ENCODE measurements at places on chromosomes 1 and 21.

GRCh38 chr1:160888926-160889325, 3.9 kb upstream of the ITLN1 start:
- no peak for DNase-seq

- no peak for DNase-seq
Measured at GRCh38 chr1:228940526-228940925, 205.2 kb downstream of the RHOU start.

GRCh38 chr21:31752352-31752751, 20.4 kb upstream of the SCAF4 start:
- no peak for DNase-seq

DNA sequence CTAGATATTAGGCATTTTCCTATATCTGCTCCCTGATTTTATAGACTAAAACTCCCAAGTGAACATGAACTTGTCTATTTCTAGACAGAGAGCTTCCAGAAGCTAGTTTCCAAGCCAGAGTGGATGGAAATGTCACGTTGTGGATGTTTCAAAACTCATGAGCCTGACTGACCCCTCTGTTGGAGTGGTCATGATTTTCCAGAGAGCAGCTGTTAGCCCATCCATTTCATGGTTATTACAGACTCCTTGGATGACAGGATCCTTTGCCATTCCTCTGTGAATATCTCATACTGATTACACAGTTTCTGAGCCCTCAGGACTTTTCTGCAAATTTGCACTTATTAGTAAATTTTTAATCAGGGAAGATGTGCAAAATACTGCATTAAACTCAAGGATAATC, 76.8 kb upstream of the ATF3 start:
- no peak for DNase-seq

DNA sequence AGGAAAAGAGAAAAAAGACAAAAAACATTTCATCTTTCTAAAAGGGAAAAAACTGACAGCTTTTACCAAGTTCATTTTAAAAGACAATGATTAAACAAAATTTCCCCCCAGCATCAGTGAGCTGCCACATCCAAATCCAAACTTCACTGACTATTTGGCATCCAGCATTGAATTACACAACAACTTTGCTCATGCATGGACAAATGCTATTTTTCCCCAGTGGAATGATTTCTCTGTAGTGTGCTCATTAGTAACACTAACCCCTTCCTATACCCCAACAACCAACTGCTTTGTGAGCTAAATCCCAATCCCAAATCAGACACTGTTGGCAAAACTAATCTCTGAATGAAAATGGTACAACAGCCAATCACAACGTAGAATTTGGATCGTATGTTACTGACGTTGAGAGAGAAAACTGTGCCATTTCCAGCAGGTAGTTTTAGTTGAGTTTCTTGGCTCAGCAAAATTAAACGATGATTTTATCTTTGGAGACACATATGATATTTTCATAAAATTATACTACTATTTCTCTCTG, 37.9 kb downstream of the PIK3R3 start:
- DNase-seq: no peak

DNA sequence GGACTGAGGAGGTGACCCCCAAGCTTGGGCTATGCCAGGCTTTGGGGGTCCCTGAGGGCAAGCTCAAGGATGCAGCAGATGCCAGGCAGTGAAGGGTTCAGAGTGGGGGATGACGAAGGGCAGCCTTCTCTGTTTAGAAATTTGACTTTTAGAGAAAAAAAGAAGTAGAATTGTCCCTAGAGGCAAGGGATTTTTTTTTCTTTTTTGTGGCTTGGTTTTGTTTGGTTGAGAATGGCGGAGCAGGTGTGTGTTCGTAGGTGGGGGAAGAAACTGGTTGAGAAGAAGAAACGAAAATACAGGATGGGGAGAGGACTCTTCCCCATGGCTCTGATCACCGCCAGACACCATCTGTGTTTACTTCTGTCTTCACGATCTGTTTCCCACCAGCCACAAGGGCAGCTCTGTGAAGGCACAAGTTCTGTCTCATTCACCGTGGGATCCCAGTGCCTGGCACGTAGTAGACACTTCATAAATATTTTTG, 8.2 kb downstream of the PLA2G5 start:
- no peak for DNase-seq

DNA sequence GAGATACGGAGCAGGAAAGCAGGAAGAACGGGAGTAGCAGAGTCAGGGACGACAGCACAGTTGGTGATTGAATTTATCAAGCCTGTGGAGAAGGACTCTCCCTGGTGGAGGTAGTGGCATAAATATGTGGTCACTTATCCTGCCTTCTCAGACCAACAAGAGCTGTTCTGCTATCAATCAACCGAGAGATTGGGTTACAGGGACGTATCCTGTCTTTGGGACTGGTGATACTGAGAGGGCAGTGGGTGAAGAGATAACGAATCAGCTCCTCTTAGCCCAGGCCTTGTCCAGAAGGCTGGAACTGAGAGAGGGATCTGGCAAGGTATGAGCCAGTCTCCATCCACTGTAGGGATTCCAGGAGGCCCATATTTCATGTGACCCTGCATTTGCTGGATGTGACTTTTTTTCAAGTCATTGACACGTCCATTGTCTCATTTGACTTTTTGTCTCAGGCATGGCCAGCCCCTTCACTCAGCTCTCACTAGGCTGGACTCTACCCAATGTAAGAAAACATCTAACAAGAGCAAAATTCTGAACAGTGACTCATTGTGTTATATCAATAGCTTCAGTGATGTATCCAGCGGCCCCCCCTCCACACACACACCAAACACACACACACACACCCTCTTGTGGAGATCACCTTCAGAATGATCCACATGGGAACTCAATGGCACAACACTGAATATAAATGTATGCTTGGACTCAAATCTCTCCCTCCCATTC, 11.3 kb downstream of the C1orf116 start:
- no peak for DNase-seq

- no peak for DNase-seq
Measured at GRCh38 chr1:229452956-229453801, 19.3 kb upstream of the ACTA1 start.

DNA sequence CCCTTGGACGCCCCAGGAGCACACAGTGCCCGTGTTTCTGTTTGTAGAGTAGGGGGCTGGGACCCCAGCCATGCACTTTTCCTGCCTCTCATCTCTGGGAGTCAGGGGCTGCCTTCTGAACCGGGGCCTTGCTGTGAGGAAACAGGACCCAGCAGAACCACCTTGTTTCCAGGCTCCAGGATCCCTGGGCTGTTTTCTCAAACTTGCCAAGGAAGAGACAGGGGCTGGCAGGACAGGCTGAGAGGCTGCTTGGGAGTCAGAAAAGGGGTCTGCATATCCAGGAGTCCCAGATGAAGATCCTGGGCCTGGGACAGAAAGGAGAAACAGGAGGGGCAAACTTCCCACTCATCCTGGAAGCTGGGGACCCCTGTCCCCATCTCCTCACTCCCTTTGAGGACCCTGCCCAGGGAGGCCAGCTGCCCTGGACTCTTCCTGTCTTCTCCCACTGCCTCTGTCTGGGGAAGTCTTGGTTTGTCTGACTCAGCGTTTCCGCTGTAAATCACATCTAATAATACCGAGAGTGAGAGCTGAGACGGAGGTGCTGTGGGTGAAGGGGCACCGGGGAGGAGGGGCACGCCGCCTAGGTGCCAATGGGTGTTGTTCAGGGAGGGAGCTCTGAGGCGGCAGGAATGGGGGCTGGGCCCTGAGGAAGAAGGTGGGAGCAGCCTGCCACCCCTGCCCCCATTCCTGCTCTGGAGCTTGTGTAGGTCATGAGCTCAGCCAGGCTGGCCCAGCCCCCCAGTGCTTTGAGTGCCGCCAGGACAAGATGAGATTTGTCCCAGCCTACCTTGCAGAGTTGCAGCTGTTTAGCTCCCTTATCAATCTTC, 16.7 kb downstream of the POU3F1 start:
- no peak for DNase-seq

DNA sequence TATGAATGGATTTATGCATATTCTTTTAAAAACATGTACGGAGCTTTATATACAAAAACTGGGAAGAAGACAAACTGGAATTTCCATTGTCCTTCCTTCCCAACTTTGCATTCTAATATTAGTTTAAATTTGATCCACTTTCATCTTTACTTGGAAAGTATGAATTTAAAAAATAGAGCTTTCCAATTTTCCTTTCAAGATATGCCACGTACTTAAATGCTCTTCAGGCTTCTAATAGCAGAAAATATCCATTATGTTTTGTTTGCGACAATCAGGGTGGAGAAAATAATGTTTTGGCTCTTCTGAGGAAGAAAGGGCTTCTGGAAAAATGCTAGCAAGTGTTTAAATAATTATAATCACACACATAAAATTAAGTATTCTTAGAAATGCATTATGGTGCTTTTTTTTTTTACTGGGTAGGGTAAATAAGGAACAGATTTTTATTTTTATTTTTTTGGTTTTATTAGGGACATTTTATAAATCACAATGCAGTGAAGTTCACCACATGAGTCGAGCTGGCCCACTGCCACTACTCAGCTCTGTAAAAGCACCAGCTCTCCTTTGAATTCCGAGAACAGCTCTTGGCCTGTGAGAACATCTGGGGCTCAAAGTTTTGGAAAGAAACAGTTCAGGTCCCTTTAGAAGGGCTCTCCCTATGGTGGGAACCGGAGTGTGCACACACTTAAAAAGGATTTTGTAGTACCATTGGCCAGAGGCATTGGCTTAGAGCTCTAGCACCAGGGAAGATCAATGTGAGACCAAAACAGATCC, 287.4 kb upstream of the LYPLAL1 start:
- no peak for DNase-seq

DNA sequence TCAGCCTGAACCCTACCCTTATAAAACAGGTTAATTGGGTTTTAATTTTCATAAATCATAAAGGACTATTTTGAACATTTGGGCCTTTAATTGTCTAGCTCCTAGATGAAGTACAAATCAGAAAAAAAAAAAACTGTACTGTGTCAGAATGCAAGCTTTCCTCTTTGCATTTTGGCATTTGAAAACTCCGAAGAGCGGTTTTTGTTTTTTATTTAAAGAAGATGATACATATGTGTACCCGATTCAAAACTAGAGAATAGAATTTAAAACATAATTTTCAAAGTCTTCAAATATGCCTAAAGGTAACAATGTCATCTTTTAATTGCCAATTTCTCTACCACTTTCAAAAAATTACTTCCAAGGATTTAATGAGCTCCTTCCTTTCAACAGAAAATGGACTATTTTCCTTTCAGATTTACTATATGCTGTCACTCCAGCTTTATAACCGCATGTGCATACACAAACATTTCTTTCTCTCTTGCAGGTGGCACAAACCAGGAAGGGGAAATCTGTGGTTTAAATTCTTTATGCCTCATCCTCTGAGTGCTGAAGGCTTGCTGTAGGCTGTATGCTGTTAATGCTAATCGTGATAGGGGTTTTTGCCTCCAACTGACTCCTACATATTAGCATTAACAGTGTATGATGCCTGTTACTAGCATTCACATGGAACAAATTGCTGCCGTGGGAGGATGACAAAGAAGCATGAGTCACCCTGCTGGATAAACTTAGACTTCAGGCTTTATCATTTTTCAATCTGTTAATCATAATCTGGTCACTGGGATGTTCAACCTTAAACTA, 33.7 kb downstream of the MRPL39 start:
- DNase-seq: peak; percentile 44

- no peak for DNase-seq
Measured at GRCh38 chr21:24224422-24224821, 1382.9 kb downstream of the MRPL39 start.

GRCh38 chr1:30409476-30410152, 313.8 kb downstream of the MATN1 start:
- no peak for DNase-seq

GRCh38 chr1:246355411-246356230, 151.5 kb downstream of the SMYD3 start:
- no peak for DNase-seq

- no peak for DNase-seq
Measured at GRCh38 chr1:49854741-49855140, 169.0 kb downstream of the AGBL4 start.

GRCh38 chr1:36793452-36793851, 240.9 kb downstream of the GRIK3 start:
- no peak for DNase-seq

GRCh38 chr1:52474807-52475206, 70.4 kb downstream of the PRPF38A start:
- DNase-seq: no peak

GRCh38 chr21:27450216-27450615, 483.3 kb upstream of the ADAMTS5 start:
- DNase-seq: no peak

DNA sequence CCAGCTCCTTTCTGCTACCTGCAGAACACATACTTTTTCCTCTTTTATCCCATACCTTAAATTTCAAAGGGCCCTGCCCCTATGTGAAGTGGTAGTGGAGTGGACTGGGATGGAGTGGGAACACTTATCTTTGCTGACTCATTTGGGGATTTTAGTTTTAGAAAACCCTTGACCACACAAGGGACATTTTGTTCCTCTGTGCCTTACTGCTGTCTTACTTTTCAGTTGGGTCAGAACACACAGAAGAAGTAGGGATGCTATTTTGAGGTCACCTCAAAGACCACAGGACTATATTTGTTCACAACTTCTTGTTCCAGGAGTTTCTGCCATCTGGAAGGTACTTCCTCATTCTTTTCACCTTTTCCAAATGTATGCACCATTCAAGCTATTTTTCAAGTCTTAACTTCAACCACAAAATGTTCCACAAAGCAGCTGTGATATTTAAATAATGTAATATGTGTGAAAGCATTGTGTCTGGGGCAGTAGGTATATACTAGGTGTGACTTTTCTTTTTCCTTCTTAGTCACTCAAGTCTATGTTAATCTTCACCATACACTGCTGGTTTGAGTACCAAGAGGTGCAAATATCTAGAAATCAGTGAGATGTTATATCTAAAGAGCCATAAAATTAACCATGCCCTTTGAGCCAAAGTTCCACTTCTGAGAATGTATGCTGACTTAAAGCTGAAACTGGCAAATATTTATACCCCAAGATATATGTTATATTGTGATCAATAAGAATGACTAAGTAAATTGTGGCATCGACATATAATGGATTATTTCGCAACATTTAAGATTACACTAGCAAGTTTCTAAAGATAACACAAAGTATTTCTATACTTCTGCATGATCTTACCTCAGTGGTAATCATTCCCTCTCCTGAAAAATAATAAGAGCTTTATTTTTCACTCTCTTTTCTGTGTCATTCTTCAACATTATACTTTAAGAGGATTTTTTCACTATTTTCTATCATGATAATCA, 308.5 kb downstream of the MRPL39 start:
- no peak for DNase-seq

- no peak for DNase-seq
Measured at GRCh38 chr1:235928197-235928596, 61.5 kb upstream of the LYST start.

DNA sequence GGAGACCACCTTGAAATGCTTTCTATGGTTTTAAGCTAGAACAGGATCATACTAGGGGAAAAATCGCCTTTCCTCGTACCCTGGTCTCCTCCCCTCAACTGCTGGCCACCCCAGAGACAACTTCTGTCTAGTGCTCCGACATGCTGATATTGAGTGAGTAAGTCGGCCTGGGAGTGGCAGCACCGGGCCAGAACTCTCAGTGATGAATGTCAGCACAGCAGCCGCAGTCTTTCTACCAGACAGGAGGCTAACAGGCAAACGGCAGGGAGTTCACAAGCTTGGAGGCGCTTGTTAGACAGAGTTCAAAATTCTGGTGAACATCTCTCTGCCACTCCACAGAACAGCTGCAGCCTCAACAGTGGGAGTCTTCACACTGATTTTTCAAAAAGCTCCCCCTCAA, 716.9 kb downstream of the ADGRL2 start:
- DNase-seq: no peak

- no peak for DNase-seq
Measured at GRCh38 chr1:85934516-85934915, 222.1 kb downstream of the COL24A1 start.
